WERI-Rb-1 (cell line): ENCODE measurements at places on chromosomes 5 and 9.
A peak's percentile ranks its signal among the peaks of the same experiment; 100 is the strongest.

DNA sequence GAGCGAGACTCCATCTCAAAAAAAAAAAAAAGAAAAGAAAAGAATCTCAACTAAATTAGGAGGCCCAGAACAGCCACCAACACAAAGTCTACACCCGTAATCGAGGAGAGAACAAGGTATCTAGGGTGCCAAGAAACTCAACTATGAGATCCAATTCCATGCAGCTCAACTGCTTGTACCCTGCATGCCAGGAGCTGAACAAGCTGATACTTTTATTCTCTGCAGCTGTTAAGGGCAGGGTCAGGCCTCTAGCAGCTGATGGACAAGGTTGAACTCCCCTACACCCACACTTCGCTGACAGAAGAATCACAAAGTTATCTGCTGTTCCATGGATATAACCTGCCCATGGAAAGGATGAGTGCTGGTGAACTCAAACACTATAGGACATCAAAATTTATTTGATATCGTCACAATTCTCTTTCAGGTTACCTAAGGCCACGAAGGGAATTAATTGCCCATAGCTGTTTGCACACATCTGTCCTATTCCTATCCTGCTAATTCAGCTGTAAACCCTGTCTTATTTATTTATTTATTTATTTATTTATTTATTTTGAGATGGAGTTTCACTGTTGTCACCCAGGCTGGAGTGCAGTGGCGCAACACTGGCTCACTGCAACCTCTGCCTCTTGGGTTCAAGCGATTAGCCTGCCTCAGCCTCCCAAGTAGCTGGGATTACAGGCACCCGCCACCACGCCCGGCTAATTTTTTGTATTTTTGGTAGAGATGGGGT is 20.7 kb downstream of the UBAP2 start:
- no peak for DNase-seq

DNA sequence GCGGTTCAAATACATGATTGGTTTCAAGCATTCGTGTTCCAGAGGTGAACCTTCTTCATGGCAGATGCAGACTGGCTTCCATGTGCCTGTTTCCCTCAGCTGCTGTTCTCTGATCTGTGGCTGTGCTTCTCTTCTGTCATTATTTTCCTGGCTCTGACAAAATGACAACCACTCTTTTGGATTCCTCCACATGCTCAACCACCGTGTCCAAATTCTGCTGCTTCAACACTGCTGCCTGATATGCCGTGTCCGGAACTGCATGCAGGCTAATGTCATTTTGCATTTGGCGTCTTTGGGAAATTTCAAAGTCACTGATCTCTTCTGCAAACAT is 368.7 kb upstream of the ZNF608 start:
- no peak for DNase-seq

- peak; percentile 2 for DNase-seq
Measured at GRCh38 chr5:135441350-135441831, 5.8 kb downstream of the DCANP1 start.

DNA sequence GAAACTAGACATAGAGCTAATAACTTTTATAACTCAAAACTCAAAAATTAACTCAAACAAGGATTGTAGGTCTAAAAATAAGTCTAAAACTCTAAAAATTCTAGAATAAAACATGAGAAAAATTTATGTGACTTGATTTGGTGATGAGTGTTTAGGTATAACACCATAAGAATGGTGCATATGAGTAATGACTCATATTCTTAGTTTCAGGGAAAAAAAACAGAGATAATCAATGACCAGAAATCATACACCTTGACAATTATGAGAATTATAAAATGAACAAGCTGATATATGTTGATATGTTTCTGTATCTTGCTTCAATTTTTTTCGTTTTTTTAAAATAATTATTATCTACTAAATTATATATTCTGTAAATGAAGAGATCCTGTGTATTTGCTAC is 541.2 kb downstream of the PTPRD start:
- no peak for DNase-seq

GRCh38 chr9:108205276-108205675 is 650.5 kb downstream of the ACTL7B start:
- no peak for DNase-seq

GRCh38 chr5:431001-431710 is 11.8 kb upstream of the EXOC3 start:
- DNase-seq, result peak; percentile 87

DNA sequence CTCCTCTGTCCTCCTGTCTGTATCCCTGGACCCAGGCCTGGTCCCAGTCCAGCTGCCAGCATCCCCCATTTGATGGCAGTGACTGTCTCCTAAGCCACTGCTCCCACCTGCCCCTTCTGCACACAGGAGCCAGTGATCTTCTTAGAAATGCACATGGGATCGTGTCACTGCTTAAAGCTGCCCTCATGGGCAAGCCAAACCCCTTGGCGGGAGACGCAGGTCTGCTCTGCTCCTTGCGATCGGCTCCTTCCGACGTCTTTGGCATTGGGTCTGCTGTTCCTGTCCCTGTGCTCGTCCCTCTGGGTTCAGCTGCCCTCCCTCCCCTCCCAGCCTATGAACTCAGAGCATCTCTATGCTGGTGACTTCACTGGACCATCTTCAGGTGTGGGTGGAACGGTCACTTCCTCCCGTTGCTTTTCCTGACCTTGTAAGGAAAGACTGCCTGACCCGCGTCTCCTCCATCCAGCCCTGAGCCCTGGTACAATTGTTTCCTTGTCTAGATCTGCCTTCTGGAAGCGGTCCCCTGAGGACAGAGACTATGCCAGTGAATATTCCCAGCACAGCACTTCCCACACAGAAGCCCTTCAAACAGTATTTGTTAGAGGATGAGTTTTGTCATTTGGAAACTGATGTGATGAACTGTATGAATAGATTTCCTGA is 116.5 kb downstream of the ZNF354C start:
- no peak for DNase-seq

DNA sequence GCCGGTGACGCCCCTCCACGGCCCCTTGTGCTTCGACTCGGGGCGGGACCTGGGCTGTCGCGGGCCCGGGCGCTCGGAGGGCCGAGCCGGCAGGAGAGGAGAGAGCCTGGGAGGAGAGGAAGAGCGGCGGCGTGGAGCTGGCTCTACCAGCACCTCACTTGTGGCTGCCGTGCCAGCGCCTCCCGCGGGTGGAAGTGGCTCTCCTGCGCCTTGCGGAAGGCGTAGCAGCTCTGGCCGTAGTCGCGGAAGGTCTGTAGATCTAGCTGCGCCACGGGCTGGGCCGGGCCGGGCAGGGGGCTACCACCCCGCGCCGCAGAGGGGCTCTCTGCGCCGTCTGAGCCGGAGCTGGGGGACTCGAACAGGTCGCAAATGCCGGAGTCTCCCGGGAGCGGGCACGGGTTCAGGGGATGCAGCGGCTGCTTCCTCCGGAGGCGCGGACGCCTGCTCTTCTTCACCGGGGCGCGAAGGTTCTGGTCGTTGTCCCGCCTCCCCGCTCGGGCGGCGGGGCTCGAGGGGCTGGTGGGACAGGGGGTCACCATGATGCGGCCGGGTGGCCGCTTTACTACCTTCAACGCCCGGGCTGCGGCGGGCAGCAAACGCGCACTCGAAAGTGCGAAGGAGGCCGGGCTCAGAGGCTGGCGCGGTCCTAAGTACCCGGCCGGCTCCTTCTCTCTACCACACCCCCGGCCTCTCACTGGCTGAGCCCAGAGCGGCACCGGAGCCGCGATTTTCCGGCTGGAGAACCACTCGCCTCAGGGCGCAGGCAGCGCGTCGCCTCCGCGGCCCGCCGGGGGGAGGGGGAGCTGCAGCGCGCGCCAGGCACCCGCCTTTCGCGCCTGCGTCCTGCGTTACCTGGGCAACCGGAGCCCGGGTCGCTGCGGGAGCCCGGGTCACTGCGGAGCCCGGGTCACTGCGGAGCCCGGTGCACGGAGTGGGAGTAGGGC is at the start of gene CCNO:
CCNO (minus strand) TSS at position 624 of the 944 bp plus-strand sequence; CDS start at position 539, 85 bp downstream.
- peak; percentile 75 for DNase-seq

GRCh38 chr5:137960141-137960540 is 70.9 kb downstream of the PKD2L2 start:
- DNase-seq, result no peak

DNA sequence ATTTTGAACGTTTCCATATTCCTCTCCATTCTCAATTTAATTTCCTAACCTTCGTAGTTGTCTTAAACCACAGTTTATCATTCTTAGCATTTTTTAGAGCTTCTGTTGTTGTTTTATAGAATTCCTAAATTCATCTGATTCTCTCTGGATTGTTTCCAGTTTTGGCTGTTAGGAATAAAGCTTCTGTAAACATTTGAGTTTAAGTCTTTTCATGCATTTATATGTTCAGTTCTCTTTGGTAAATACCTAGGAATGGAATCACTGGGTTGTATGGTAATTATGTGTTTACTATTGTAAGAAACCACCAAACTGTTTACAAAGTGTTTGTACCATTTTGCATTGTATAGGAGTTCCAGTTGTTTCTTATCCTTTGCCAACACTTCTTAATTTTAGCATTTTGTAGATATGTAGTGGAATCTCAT is 29.7 kb downstream of the GPR21 start:
- no peak for DNase-seq

GRCh38 chr9:33800886-33801285 is 5.5 kb downstream of the PRSS3 start:
- DNase-seq, result no peak

GRCh38 chr9:32644698-32645097 is 9.2 kb upstream of the TAF1L start:
- DNase-seq, result no peak

GRCh38 chr5:1652873-1653697 is 129.3 kb upstream of the LPCAT1 start:
- peak; percentile 32 for DNase-seq

DNA sequence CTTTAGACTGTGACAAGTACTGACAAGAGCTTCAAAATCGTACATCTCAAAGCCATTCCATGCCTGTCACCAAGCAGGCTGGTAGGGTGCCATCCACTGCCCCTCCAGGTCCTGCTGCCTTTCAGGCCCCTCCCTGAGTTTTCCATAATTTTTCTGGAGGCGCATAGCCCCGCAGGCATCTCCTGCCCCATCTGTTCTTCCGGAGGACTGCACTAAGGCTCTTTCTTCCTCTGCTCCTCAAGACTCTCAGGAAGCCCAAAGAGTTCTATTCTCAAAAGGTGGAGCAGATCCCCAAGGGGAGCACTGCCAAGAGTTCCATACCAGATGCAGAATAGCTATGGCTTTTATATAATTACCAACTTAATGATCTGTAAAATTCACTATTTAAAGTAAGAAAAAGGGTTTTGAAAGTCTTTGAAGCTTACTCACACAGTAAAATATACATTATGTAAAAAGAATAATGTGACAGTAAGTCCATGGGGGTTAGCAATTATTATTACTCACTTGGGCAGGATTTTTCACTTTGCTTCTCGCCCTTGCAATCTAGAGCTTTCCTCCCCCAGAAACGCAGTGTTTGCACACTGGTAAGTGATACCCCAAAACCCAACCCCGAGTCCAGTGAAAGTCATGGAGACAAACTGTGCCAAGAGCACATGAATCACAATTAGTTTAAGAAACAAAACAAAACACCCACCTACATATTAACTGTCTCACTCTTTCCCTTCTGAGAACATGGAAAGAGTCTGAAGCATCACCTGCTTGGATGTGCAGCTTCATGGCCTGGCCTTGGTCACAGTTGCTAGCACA is 114.1 kb upstream of the DAPK1 start:
- DNase-seq, result no peak
